ENCODE measurements at places on chromosomes 1 and 21.

- DNase-seq = no peak
Measured at GRCh38 chr1:175933801-175934200, 190.4 kb upstream of the TNR start.

DNA sequence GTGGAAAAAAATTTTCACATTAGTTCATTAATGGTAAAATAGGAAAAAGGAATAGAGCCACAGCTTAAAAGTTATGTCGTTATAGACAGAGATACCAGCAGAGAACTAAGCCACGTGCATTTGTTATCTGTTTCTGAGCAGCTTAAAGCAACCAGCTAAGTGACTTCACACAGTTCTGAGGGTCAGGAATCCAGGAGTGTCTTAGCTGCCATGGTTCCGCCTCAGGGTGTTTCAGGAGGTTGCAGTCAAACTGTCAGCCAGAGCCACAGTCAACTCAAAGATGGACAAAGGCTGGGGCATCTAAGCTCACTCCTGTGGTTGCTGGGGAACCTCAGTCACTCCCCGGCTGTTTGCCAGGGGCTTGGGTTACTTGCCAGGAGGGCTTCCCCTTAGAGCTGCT, 515.8 kb downstream of the SMYD3 start:
- no peak for DNase-seq

GRCh38 chr21:21268061-21268471, 269.9 kb downstream of the NCAM2 start:
- DNase-seq = no peak

DNA sequence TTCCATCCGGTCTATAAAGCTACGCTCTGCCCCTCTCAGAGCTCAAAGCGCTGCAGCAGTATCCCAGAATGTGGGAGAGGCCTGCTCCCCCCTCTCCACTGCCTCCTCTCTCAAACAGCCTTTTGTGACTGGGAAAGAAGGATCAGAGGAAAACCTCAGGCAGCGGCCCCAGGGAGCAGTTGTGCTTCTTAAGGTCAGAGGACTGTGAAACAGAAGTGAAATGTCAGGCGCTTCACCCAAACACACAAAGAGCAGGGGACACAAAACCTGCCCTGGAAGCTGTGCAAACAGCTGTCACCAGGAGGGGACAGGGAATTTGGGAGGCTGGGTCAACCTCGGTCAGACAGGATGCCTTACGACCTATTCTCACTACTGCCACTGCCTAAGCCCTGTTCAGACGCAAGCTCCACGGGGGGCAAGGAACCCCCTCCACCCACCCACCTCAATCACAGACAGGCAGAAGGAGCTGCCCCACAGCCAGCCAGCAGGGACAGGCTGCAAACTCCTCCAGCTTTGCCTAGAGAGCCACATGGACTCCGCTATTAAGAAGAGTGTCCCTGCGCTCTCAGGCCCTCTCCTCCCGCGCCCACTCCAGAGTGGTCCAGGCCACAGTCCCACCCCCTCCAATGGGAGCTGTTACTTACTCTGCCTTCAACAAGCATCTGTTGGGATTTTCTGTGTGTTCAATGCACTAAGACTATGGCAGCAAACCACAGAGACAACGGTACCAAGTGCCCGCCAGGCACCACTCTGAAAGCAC, 14.6 kb downstream of the SSBP3 start:
- DNase-seq = no peak

DNA sequence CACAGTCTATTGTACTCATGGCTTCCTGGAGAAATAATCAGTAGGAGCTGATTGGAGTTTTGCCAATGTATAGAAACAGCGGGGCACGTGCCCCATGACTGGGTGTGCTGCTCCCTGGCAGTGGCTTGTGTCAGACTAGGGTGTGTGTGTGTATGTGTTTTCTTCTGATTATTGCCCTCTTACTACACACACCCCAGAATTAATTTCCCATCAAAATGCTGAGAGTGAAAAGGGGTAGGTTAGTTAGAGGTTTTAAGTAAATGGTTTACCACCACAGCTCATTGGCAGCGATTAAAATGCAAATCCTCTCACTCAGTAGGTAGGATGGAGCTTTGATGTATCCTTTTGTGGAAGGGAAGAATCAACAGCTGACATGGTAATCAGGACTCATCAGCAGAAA, 29.9 kb downstream of the HHAT start:
- no peak for DNase-seq

DNA sequence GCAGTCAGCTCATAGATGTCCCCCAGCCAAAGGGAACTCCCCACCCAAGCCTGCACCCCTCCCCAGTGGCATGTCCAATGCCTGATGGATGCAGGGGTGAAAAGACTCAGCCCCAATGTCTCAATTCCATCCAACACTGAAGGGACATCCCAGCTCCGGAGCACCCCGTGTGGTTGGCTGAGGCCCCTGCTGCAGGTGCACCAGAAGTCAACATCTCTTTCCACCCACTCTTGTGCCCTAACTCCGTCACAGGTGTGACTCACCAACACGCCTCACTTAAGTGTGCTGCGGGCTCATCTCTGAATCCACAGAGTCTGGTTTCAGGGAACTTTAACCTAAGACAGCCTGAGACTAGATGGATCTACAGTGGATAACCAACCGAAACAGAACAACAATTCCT, 40.9 kb upstream of the ZBTB18 start:
- no peak for DNase-seq

- DNase-seq = no peak
Measured at GRCh38 chr1:11664336-11665065, 501 bp downstream of the FBXO6 start.

DNA sequence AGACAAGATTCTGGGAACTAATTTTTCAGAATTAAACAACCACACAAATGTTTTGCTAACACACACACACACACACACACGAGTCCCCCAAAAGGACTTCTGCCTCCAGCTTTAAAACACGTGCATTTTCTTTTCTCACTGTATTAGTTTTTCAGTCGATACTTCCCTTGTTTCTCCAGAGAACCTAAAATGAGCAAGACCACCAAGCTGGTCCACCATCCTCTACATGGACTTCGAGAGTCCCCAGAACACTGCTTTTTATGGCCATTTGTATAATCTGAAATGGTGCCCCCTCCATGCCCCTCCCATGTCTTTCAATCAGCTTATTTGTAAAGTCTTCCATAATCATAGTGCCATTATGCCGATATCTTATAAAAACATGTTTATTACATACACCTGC, 10.8 kb upstream of the CHI3L2 start:
- DNase-seq = no peak

- DNase-seq = no peak
Measured at GRCh38 chr1:202989879-202990278, 17.3 kb upstream of the TMEM183A start.

DNA sequence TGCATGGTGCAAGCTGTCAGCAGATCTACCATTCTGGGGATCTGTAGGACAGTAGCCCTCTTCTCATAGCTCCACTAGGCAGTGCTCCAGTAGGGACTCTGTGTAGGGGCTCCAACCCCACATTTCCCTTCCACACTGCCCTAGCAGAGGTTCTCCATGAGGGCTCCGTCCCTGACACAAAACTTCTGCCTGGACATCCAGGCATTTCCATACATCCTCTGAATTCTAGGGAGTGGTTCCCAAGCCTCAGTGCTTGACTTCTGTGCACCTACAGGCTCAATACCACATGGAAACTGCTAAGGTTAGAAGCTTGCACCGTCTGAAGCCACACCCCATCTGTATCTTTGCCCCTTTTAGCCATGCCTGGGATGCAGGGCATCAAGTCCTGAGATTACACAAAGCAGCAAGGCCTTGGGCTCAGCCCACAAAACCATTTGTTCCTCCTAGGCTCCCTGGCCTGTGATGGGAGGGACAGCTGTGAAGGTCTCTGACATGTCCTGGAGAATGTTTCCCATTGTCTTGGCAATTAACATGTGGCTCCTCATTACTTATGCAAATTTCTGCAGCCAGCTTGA, 117.0 kb upstream of the NFIA start:
- no peak for DNase-seq

DNA sequence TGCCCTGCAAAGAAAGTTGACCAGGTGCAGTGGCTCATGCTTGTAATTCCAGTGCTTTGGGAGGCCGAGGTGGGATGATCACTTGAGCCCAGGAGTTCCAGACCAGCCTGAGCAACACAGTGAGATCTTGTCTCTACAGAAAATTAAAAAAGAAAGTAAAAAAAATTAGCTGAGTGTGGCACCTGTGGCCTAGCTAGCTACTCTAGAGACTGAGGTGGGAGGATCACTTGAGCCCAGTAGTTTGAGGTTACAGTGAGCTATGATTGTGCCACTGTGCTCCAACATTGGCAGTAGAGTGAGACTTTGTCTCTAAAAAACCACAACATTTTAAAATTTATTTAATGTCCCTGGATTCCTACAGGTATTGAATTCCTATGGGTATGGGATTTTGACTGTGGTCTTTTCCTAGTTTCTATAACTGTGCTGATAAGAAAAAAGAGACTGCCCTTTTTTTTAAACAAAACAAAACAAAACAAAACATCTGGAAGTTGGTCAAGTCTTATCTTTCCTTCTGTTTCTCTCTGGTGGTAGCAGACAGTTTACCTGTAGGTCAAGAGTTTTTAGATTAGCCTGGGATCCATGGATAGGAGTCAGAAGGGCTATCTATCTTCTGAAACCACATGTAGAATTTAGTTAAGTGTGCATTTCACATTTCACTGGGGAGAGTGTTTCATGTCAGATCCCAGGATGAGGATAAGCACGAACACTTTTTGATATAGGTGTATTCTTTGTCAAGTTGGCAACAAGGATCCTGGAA, 18.8 kb downstream of the UCK2 start:
- no peak for DNase-seq

DNA sequence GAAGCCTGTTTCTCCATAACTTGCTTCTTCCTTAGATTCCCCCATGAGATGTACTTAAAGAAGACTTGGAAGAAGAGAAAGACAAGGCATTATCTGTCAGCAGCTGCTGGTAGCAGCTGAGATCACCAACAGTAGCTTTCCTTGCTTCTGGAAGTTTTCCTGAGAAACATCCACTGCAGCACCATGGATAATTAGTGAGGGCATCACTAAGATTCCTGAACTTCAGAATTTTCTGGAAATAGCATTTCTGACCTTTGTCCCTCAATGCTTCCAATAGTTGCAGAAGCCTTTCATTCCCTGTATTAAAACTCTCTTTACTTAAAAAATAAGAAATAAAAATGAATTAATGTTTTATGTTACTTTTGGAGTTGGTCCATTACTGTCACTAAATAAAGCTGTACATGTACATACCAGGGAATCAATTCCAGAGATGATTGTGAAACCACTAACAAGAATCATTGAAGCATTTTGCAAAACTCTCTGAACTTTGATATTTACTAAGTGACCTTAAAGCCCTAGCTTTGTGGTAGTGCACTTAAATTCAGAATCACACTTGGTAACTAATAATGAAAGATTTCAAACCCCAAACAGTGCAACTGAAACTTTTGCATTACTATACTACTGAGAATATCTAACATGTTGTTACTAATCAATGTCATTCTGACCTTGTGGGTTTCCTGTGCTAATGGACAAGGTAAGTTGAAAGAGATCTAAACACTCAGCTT, at the start of gene CFHR4:
CFHR4 (plus strand) TSS at position 538 of the 725 bp plus-strand sequence; CDS start at position 637, 99 bp downstream.
- DNase-seq = no peak

DNA sequence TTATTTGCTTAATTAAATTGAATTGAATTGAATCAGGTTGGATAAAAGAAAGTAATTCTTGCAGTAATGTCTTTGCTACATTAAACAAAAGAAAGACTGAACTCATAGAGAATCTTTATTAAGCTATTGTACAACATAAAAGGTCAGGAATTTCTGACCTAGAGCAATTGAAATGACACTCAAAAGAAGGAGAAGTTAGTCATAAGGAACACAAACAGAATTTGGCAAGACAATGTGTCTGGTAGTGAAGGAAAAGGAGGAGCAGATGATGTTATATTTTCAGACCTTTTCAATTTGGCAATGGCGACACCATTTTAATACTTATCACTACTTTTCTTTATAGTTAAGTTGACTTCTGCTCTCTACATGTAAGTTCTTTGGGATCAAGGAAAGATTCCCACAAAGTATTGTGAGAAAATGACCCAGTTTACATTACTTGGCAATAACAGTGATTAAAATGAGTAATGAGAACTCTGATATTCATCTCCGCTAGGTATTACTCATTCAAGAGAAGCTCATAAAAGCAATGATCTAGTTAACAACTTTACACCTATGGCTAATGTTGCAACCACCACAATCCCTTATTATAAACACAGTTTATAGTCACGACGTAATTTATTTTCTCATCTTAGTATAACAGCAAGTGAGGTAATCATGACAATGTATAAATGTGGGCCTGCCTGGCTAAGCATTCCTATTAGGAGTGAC, 14.7 kb upstream of the KRTAP21-1 start:
- DNase-seq = no peak

DNA sequence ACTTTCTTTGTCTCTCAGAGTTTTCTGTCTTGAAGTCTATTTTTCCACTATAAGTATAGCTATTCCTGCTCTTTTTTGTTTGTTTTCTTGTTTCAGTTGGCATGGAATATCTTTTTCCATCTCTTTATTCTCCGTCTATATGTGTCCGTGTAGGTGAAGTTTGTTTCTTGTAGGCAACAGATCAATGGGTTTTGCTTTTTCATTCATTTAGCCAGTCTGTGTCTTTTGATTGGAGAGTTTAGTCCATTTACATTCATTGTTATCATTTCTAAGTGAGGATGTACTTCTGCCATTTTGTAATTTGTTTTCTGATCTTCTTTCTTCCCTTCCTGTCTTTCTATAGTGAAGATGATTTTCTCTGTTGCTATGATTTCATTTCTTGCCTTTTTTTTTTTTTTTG, 132.5 kb upstream of the GPR52 start:
- no peak for DNase-seq

- DNase-seq = no peak
Measured at GRCh38 chr1:55937840-55938375, 641.5 kb downstream of the PLPP3 start.

DNA sequence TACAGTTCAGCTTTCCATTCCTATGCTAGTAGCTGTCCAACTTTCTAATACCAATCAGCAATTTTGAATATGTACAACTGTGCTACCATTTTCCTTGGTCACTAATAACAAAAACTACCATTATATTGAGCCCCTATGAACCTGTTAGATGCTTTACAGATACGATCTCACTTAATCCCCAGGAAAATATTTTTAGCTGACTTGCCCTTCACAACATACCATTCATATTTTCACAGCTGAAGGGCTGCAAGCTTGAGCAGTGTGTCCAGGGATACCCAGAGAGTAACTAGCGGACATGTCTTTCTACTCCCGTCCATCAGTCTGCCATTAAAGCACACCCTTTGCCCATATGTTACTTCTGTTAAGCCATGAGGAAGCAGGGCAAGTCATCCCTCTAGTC, 140.5 kb downstream of the SPATA46 start:
- no peak for DNase-seq

- no peak for DNase-seq
Measured at GRCh38 chr1:54132495-54132894, 20.3 kb downstream of the CDCP2 start.

- no peak for DNase-seq
Measured at GRCh38 chr1:74613894-74614293, 59.7 kb downstream of the ERICH3 start.

DNA sequence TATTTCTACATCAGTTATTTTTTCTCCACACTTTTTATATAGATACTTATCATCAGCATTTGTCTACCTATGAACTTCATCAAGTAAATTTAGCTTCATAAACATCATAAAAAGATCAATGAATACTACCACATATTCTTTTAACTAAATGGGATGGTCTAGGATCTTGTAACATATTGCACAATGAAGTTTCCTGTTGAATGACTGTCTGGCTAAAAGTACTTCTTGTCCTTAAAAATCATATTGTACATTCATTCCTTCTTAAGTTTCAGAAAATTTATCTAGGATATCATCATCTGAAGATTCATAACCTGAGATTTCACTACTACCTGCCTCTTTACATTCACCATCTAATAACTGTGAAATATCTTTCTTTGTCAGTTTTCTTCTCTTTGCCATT, 69.0 kb downstream of the MAGI3 start:
- no peak for DNase-seq

GRCh38 chr1:174946031-174946430, 53.7 kb upstream of the CACYBP start:
- no peak for DNase-seq
